ENCODE measurements at places on chromosomes 11 and 22.

- no peak for DNase-seq
Observed at GRCh38 chr11:64850979-64851567, 6.6 kb upstream of the CDC42BPG start.

- peak; percentile 68 for DNase-seq
Observed at GRCh38 chr22:39522567-39523300, 2.4 kb downstream of the ATF4 start.

DNA sequence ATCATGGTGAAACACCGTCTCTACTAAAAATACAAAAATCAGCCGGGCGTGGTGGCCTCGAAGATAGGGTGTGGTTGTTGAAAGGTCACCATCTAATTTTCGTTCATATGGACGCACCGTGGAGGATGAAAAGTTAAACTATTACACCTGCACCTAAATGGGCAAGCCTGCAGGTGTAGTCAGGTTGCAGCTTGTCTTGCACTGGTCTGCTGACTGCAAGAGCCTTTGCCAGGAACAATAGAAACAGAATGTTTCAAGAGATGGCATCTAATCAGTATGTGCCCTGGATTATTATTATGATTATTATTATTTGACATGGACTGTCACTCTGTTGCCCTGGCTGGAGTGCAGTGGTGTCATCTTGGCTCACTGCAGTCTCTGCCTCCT, 908 bp downstream of the NADSYN1 start:
- no peak for DNase-seq

- no peak for DNase-seq
Observed at GRCh38 chr11:64264371-64264852, 13.1 kb downstream of the PLCB3 start.

DNA sequence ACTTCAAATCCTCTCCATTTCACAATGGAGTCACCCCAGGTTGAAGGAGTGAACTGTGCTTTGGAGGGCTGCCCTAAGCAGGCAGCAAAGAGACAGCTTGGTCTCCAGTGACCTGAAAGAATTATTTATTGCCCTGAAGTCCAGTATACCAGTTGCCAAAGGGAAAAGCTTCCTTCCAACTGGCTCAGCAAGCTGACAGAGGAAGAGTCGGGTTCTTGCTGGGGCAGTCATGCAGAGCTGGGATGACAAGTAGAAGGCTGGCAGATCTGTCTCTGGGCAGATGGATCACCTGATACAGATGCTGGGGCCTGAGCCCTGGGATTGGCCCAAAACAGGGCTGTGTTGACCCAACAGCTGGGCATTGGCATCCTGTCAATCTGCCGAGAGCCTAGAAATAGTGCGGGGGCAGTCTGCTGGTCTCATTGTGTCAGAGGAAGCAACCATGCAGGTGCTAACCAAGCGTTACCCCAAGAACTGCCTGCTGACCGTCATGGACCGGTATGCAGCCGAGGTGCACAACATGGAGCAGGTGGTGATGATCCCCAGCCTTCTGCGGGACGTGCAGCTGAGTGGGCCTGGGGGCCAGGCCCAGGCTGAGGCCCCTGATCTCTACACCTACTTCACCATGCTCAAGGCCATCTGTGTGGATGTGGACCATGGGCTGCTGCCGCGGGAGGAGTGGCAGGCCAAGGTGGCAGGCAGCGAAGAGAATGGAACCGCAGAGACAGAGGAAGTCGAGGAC, at the start of gene THRSP:
Gene THRSP (plus strand): TSS at position 422 of the 742 bp plus-strand sequence. CDS start 21 bp downstream, at position 443.
- no peak for DNase-seq

- peak; percentile 92 for DNase-seq
Observed at GRCh38 chr11:31492320-31492913, 17.0 kb downstream of the IMMP1L start.

DNA sequence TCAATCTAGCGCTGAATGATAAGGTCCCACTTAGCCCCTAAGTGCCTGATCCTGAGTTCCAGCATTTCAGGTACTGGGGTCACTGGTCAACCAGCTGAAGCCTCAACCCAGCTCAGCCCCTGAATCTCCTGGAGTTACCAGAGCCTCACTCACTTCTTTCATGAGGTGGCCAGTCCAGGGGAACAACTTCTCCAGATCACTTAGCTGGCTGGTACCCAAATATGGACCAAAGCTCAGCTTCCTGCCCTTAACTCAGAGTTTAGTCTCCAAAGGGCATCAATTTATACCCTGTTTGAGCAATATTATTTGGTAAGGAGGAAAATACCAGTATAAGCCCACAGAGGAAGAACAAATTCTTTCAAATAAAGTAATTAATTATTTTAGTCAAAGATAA, 105.6 kb downstream of the SLC1A2 start:
- no peak for DNase-seq

DNA sequence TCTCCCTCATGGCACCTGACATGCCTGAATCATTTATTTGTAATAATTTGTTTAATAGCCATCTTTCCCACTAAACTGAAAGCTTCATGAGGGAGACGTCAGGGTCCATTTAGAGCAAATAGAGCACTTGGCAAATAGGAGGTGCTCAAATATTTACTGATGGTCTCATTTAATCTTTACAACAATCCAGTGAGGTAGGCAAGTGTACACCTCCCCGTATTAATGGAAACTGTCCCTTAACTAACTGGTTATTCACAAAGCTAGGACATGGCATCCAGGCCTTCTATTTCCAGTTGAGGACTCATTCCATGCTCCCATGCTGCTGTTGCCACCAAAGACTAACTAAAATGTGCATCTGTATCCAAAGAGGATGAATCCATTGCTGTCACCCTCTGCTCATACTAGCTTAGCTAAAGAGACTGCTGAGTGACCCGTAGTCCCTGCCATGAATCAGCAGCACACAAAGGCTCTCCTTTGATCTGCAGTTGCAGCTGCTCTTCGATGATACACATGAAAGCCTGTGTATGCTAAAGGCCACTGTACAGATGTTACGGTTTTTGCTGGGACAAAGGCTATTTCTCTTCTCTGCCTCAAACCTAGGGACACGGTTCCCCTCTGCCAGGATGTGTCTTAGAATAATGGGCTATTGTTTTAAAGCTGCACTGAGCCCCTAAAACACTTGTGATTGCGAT, 82.6 kb downstream of the RAB30 start:
- no peak for DNase-seq

DNA sequence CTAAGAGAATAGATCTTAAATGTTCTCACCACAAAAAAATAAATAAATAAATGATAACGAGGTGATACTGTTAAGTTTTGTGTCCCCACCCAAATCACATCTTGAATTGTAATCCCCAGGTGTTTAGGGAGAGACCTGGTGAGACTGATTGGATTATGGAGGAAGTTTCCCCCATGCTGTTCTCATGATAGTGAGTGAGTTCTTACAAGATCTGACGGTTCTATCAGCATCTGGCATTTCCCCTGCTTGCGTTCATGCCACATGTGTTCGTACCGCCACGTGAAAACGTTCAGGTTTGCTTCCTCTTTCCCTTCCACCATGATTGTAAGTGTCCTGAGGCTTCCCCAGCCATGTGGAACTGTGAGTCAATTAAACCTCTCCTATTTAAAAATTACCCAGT, 1514.8 kb upstream of the TENM4 start:
- no peak for DNase-seq

DNA sequence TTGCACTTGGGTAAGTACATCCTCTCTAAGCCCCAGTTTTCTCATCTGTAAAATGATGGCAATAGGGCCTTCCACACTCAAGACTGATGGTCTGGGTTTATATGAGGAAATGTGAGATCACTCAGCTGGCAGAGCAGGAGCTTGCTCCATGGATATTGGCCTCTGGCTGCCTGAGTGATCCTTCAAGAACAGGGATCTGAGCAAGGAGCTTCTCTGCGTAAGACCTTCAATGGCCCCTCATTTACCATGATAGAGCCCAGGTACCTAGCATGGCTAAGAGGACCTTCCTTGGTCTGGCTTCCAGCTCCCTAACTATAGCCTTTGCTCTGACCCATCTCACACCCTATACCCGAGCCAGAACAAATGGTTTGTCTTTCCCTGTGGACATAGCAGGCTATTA, 5.5 kb downstream of the ROBO4 start:
- no peak for DNase-seq

DNA sequence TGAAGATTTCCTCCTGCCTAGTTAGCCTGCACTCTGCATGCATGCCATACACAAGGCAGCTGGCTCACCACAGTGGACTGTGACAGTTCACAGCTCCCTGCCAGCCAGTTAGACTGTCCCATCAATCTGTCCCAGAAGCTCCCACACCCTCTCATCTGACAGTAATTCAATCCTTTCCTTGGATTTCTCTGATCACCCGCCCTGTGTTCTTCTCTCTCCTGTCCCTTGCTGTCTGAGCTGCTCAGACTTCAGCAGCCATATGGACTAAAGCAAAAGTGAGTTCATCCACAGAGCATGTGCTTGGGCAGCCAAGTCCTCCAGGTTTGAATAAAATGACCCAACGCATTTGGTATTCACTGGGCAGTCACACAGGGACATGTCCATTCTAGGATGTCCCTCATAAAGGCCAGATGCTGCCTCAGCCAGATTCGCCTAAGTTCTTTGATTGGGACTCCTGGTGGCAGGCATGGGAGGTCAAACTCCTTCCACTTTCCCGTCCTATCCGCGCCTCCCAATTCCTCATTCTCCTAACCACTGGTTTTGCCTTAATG, 54.5 kb upstream of the ZBTB44 start:
- no peak for DNase-seq

- DNase-seq: no peak
Observed at GRCh38 chr11:70055444-70055843, 22.7 kb upstream of the ANO1 start.

GRCh38 chr11:102900346-102900745, 25.6 kb upstream of the MMP12 start:
- DNase-seq: peak; percentile 3

DNA sequence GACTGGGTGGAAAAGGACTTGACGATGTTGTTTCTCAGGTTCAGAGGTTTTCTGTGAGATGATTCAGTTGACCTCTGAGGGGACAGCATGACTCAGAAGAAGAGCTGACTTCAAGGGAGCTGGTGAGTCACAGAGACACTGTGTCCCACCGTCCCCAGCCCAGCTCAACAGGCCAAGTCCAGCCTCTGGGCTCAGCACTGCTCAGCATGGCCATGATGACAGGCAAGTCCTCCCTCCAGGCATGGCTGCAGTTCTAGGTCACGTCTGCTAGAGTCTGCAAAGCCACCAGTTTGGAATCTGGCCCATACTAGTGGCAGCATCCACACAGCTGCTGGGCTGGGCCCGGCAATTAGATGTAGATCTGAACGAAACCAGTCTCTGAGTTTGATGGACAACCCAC, 12.9 kb downstream of the TRIM29 start:
- peak; percentile 34 for DNase-seq

- DNase-seq: no peak
Observed at GRCh38 chr11:13091804-13092203, 82.7 kb downstream of the RASSF10 start.

- DNase-seq: no peak
Observed at GRCh38 chr11:47667555-47667954, 25.2 kb upstream of the MTCH2 start.

GRCh38 chr11:1826552-1827094, 8.2 kb upstream of the SYT8 start:
- DNase-seq: peak; percentile 38

DNA sequence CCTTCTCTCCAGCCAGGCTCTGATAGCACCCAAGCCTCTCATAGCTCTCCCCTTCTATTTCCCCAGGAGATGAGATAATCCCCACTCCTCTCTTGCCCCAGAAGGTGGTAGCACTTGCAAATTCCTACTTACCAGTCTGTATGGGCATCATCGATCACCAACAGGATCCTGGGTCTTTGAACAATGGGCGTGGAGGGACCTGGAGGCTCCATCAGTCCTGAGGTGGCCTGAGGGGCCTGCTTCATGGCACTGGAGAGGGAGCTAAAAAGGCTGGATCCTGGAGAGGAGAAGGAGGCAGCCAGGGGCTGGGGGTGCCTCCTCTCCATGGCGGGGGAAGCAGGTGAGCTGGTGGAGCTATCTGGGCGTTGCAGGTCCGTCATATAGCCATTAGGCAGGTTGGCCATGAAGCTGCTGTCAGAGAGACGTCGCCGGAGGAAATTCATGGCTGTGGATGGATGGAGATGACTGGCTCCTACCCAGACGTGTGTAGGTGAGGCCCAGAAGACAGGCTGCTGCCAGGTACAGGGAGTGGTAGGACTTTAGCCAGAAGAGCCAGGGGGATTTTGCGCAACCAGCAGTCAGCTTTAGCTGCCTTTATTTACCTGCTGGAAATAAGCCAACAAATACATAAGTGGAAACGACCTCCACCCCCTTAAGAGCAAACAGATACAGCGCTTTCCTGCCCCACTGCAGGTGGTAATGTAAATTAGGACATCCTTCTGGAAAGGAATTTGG, 51.8 kb downstream of the SYN3 start:
- DNase-seq: no peak

DNA sequence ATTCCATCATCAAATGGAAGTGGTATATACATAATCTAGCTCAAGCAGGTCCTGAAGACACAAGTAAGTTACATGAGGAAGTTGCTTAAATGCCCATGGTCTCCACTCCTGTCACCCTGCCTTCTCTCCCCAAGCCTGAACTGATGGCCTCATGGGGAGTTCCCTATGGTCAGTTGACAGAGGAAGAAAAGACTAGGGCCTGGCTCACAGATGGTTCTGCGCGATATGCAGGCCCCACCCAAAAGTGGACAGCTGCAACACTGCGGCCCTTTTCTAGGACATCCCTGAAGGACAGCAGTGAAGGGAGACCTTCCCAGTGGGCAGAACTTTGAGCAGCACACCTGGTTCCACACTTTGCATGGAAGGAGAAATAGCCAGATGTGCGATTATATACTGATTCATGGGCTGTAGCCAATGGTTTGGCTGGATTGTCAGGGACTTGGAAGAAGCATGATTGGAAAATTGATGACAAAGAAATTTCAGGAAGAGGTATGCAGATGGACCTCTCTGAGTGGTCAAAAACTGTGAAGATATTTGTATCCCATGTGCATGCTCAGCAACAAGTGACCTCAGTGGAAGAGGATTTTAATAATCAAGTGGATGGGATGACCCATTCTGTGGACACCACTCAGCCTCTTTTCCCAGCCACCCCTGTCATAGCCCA, 17.3 kb upstream of the CD82 start:
- DNase-seq: no peak

- DNase-seq: peak; percentile 2
Observed at GRCh38 chr11:88131764-88132470, 43.3 kb downstream of the RAB38 start.

- DNase-seq: no peak
Observed at GRCh38 chr11:34165786-34166555, 60.5 kb downstream of the NAT10 start.

DNA sequence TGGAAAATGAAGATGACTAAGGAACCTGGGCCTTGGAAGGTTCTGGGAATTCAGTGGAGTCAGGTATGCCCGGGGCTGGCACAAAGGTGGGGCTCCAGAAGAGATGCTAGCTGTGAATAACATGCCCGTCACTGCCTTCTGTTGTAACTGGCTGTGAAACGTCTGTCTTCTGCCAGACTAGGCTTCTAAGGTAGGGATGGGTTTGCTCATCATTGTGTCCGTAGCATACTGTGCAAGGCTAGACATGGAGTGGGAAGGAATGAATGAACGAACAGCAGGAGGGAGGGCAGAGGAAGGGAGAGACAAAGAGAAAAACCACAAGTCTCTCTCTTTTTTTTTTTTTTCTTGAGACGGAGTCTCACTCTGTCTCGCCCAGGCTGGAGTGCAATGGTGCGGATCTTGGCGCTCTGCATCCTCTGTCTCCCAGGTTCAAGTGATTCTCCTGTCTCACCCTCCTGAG, 327.4 kb downstream of the MN1 start:
- DNase-seq: peak; percentile 47
